ENCODE measurements at places on chromosomes 12 and 14.

DNA sequence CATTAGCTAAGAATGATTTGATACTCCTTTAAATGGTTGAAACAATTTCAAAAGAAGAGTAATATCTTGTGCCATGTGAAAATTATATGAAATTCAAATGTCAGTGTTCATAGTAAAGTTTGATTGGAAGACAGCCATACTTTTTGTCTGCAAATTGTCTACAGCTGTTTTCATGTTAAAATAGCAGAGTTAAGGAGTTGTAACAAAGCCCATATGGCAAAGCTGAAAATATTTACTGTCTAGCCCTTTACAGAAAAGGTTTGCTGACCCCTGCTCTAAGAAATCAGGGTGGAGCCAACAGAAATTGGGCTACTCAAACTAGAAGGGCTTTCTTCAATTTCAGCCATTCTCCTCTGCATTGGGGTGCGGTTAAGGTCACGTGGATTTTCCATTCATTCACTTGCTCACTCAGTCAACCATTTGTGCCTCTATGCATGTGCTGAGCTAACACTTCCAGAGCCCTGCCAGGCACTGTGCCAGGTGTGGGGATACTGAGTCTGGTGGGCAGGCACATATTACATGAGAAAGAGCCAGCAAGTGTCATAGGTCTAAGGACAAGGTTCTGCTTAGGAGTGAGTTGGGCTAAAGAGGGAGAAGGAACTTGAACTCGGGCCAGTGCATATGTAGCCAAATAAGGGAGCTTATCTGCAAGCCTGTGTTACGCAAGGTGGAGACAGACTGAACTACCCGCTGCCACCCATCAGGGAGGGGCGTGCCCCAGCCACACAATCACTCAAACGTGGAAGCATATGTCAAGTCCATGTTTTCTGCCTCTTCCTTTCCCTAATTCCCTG lies 139.8 kb upstream of the NOS1 start:
- H3K4me3 ChIP-seq = no peak overlapping the region
- H3K27me3 ChIP-seq = no peaks in the 10 kb centered on the region
- H3K4me1 ChIP-seq = no peaks in the 10 kb centered on the region
- DNase-seq = no peak
- H3K27ac ChIP-seq = no peak overlapping the region

- peaks cover 27% of the 10 kb centered on the region for H3K4me1 ChIP-seq
- no peak overlapping the region for H3K4me3 ChIP-seq
- DNase-seq = no peak
- H3K27ac ChIP-seq = no peak overlapping the region
Measured at GRCh38 chr12:52259657-52260243, 14.7 kb upstream of the KRT86 start.

DNA sequence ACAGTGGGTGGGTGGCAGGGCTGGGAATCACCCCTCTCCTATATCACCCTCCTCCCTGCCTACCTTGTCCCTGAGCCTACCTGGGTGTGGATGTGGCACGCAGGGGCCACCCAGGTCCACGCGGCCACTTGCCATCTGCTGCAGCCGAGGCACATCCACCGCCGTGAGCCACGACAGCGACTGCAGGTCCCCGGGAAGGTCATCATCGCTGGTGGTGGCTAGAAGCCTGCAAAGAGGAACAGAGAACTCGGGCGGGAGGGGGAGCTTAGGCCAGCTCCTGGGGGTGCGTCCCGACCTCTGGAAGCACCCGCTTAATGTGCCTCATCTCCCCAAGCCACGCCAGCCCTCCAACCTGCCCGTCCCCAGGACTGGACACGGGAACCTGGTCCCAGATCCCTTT lies 19.0 kb downstream of the FOXN4 start:
- DNase-seq = no peak
- no peaks in the 10 kb centered on the region for H3K36me3 ChIP-seq
- no peaks in the 10 kb centered on the region for H3K4me1 ChIP-seq
- H3K27me3 ChIP-seq = peaks cover 15% of the 10 kb centered on the region

DNA sequence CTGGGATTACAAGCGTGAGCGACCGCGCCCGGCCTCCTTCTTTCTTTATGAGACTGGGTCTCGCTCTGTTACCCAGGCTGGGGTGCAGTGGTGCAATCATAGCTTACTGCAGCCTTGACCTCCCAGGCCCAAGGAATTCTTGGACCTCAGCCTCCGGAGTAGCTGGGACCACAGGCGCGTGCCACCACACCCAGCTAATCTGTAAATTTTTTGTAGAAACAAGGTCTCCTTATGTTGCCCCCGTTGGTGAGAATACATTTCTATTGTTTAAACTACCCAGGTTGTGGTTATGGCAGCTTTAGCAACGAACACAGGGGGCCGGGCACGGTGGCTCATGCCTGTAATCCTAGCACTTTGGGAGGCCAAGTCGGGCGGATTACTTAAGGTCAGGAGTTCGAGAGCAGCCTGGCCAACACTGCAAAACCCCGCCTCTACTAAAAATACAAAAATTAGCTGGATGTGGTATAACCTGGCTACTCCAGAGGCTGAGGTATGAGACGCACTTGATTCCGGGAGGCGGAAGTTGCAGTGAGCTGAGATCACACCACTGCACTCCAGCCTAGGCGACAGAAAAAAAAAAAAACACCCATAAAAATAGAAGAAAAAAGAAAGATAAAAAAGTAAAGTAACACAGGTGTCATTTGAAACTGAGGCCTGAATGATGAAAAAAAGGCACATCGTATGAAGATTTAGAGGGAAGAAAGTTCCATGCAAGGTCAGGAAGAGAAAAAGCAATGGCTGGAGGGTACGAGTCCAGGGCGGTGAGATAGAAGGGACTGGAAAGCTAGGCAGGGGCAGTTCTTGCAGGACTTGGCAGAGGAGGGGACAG lies 977 bp upstream of the TMEM120B start:
- H3K27ac ChIP-seq = peak overlapping the region; percentile 91
- peak; percentile 6 for DNase-seq
- H3K4me3 ChIP-seq = peak overlapping the region; percentile 97
- H3K36me3 ChIP-seq = peaks cover 5% of the 10 kb centered on the region
- peaks cover 28% of the 10 kb centered on the region for H3K4me1 ChIP-seq
- H3K27me3 ChIP-seq = peaks cover 4% of the 10 kb centered on the region

GRCh38 chr14:50533241-50533705 lies 904 bp upstream of the MAP4K5 start:
- H3K27me3 ChIP-seq = peaks cover 28% of the 10 kb centered on the region
- peak overlapping the region; percentile 13 for H3K27ac ChIP-seq
- DNase-seq = no peak
- H3K36me3 ChIP-seq = peaks cover 8% of the 10 kb centered on the region
- peaks cover 37% of the 10 kb centered on the region for H3K4me1 ChIP-seq
- peak overlapping the region; percentile 79 for H3K4me3 ChIP-seq

GRCh38 chr14:97572583-97573458 lies 775.6 kb downstream of the VRK1 start:
- no peaks in the 10 kb centered on the region for H3K4me1 ChIP-seq
- DNase-seq = no peak
- H3K36me3 ChIP-seq = peaks cover 4% of the 10 kb centered on the region
- H3K27me3 ChIP-seq = no peaks in the 10 kb centered on the region
- no peak overlapping the region for H3K4me3 ChIP-seq

GRCh38 chr12:109421355-109422087 lies 55.6 kb downstream of the KCTD10 start:
- no peak for DNase-seq
- H3K4me3 ChIP-seq = no peak overlapping the region
- no peaks in the 10 kb centered on the region for H3K27me3 ChIP-seq

DNA sequence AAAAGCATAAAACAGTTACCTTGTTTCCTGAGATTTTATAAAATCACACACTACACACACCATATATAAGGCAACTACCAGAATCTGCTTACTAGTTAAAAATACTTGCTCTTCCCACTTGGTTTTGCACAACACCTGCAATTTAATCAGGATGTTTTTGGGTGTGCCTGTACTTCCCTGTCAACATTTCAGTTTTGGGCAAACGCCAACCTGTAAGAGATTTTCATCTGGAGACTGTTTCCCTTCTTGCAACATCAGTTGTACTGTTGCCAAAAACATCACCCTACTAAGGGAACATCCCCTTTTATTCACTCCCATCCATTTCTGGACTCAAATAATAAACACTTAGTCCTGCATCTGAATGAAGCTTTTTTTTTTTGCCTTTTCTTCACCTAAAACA lies 172.3 kb downstream of the DUSP6 start:
- H3K4me1 ChIP-seq = peaks cover 62% of the 10 kb centered on the region
- peak overlapping the region; percentile 95 for H3K27ac ChIP-seq
- H3K4me3 ChIP-seq = peak overlapping the region; percentile 48
- H3K36me3 ChIP-seq = peaks cover 6% of the 10 kb centered on the region
- H3K27me3 ChIP-seq = no peaks in the 10 kb centered on the region

GRCh38 chr14:73771848-73772638 lies 57.9 kb upstream of the PNMA1 start:
- DNase-seq = peak; percentile 56
- peaks cover 6% of the 10 kb centered on the region for H3K36me3 ChIP-seq
- peak overlapping the region; percentile 48 for H3K4me3 ChIP-seq
- H3K27me3 ChIP-seq = no peaks in the 10 kb centered on the region
- peak overlapping the region; percentile 67 for H3K27ac ChIP-seq

DNA sequence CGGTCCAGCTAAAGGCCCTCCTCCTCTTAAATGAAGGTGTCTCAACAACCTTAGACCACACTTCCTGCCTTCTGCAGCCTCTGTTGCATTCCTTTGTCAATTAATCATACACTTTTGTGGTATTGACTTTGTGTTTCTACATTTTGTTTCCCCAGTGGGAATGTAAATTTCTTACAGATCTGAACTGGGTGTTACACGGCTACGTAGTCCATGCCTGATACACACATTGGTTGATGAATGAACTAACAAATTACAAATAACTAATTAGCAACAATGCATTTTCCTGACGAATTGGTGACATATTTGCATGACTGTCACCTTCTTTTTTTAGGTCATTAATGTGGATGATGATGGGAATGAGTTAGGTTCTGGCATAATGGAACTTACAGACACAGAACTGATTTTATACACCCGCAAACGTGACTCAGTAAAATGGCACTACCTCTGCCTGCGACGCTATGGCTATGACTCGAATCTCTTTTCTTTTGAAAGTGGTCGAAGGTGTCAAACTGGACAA lies 15.2 kb upstream of the CCT2 start:
- H3K27me3 ChIP-seq = no peaks in the 10 kb centered on the region
- peaks cover 22% of the 10 kb centered on the region for H3K36me3 ChIP-seq
- no peak for DNase-seq
- H3K4me1 ChIP-seq = peaks cover 10% of the 10 kb centered on the region

DNA sequence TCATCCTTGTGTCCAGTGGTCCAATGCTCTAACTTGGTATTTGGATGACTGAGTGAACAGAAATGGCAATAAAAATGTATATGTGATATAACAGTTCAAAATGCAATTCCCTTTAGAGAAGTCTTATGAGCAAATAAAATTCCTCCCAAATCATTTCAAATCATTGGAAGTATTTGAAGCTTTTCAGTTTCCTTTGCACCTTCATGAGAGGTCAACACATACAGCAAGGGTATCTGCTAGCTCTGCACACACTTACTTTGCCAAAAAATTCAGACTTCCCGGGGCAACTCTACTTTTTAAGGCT lies 423.7 kb downstream of the ATP23 start:
- no peak overlapping the region for H3K27ac ChIP-seq
- DNase-seq = no peak
- no peaks in the 10 kb centered on the region for H3K4me1 ChIP-seq
- H3K36me3 ChIP-seq = no peaks in the 10 kb centered on the region

GRCh38 chr14:91326514-91327249 lies 82.2 kb upstream of the GPR68 start:
- no peak overlapping the region for H3K4me3 ChIP-seq
- H3K27me3 ChIP-seq = no peaks in the 10 kb centered on the region
- peaks cover 45% of the 10 kb centered on the region for H3K36me3 ChIP-seq
- DNase-seq = no peak
- H3K4me1 ChIP-seq = peaks cover 77% of the 10 kb centered on the region
- H3K27ac ChIP-seq = peak overlapping the region; percentile 52

- no peaks in the 10 kb centered on the region for H3K4me1 ChIP-seq
- peaks cover 4% of the 10 kb centered on the region for H3K27me3 ChIP-seq
- H3K36me3 ChIP-seq = no peaks in the 10 kb centered on the region
- no peak overlapping the region for H3K4me3 ChIP-seq
Measured at GRCh38 chr14:38910092-38910491, 192.9 kb downstream of the SEC23A start.

DNA sequence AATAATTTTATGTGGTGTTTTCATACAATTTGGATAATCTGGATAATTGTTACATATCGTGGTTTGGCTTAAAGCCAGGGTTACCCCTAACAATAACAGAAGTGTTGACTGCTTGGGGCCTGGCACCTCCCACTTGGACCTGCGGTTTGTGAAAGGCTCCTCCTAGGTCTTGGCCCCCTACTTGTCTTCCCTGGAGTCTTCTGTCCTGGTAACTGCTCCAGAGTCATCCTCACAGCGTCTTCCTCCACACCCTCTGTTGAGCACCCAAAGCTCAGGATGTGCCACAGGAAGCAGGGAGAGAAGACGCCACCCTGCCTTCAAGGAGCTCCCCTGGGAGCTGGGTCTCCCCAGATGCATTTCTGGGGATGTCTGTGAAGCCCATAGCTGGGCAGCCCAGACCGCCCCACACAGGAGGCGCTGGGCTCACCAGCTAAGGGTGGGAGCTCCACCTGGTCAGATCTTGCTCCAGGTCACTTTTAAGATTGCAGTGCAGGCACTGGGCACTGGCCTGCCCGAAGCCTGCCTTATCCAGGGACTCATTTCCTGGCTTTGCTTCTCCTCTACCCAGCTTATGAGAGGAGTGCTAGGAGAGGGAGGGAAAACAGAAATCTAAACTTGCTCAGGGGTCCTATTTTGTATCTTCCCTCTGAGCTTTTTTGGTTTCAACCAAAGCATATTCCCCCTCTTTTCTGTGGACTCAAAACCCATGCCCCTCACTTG lies 98.2 kb downstream of the ZFP36L1 start:
- no peak overlapping the region for H3K27ac ChIP-seq
- peaks cover 20% of the 10 kb centered on the region for H3K4me1 ChIP-seq
- DNase-seq = no peak
- no peak overlapping the region for H3K4me3 ChIP-seq
- peaks cover 9% of the 10 kb centered on the region for H3K27me3 ChIP-seq
- no peaks in the 10 kb centered on the region for H3K36me3 ChIP-seq

- H3K4me3 ChIP-seq = peak overlapping the region; percentile 92
- H3K27me3 ChIP-seq = no peaks in the 10 kb centered on the region
- H3K36me3 ChIP-seq = peaks cover 13% of the 10 kb centered on the region
- DNase-seq = no peak
Measured at GRCh38 chr12:53728206-53728605, 954 bp upstream of the CALCOCO1 start.

DNA sequence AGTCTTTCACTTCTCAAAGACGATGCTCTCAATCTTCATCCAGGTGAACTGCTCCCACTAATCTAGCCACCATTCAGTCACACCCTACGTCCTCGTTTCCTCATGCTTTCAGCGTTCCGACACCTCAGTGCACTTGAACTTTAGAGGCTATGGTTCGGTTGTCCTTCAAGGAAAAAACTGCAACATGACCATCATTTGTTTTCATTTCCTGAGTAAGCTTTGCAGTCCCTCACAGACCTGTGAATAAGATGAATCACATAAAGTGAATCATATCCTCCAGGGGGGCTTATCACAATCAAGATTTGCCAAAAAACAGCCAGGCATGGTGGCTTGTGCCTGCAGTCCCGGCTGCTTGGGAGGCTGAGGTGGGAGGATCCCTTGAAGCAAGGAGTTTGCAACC lies 80.2 kb downstream of the TMCC3 start:
- no peak for DNase-seq
- H3K36me3 ChIP-seq = no peaks in the 10 kb centered on the region
- H3K27ac ChIP-seq = no peak overlapping the region
- H3K4me1 ChIP-seq = no peaks in the 10 kb centered on the region
